ENCODE measurements at places on chromosomes 6 and 20.

DNA sequence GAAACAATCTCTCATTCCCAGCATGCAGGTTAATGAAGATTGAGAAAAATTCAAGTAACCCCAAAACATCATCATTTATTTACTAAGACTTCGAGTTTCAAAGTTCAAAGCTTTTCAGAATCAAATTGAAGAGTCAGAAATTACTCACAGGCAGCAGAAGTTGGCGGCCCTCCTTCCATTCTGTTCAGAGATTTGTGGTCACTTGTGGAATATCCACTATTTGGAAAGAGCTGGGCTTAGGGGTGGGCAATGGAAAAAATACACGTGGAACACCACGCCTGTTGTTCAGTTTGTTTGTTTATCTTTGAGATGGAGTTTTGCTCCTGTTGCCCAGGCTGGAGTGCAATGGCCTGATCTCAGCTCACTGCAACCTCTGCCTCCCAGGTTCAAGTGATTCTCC, 108.6 kb upstream of the NAA20 start:
- DNase-seq, result no peak

DNA sequence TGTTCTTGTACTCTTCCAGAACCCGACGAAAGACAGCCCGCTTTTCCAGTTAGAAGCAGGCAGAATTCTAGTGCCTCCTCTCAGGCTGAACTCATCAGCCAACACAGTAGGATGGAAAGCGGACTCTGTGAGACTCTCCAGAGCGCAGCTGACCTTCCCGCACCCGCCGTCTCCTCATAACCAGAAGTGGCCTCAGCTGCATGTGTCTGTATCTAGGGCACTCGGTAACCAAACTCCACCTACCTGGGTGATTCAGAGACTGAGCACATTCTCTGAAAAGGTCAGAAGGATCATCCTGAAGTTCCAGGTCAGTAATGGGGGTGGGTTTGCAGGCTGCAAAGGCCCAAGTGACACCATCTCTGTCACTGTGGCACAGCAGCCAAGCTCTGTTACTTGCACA, 66.7 kb upstream of the NFATC2 start:
- DNase-seq, result no peak

GRCh38 chr6:135086414-135086764, 31.8 kb upstream of the HBS1L start:
- no peak for DNase-seq

DNA sequence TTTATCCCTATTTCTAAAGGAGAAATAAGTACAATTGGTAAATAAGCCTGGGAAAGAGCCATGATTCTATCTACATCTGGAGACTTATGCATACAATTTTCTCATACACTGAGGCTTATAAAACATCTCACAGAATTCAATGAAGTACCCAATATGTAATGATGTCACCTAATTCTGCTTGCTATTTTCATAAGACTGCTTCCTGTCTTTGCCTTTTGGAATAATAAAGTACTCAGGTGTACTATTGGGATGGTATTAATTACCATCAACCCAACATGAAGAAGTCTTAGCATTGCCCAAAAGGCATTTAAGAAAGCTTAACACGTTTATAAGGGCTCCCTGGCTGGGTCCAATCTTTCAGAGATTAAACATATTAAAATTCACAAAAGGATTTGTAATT, 216.4 kb upstream of the TSHZ2 start:
- no peak for DNase-seq

GRCh38 chr20:22691369-22692118, 107.2 kb upstream of the FOXA2 start:
- peak; percentile 77 for DNase-seq
